Stimulated activated CD8-positive, alpha-beta memory T cell treated with anti-CD3 and anti-CD28 coated beads, Interleukin-7, amount 100 ng/mL, for 1 hour (primary cell): ENCODE measurements at places on chromosomes 7 and 10.

- no peak for DNase-seq
Observed at GRCh38 chr7:18538554-18539250, 43.2 kb downstream of the HDAC9 start.

- no peak for DNase-seq
Observed at GRCh38 chr10:7320072-7320471, 90.8 kb downstream of the SFMBT2 start.

DNA sequence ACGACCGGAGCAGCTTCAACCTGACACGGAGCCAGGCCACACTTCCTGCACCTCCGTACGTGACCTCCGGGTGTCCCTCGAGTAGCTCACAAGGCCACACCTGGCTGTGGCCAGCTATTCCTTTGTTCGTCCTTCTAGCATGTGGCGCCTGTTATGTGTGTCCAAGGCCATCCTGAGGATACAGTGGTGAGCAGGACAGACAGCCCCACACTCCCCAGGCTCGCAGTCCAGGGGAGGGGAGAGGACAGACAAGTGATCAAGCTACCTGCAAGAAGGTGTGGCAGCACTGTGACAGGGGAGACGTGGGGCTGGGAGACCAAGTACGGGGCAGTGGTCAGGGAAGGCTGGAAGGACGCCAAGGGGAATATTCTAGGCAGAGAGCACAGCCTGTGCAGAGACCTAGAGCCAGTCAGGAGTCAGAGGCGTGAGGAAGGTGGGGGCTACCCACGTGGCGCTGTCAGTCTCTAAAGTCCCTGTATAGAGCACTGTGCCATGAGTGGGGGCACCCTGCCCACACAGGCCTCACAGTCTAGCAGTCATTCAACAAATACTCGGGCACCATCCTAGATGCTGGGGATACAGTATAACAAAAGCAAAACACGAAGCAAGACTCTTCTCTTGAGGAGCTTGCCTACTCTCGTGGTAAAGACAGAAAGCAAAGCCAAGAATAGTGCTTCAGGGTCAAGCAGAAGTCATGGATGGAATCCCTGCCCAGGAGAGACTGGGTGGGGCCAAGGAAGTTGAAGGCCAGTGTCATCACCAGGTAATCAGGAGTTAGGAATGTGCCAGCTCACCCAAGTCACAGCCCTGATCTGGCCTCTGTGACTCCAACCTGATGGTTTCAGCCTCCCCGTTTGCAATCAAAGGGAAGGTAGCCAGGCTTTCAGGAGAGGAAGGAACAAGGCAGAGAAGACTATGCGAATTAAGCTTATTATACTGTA is 58.6 kb downstream of the PROSER2 start:
- DNase-seq = no peak

DNA sequence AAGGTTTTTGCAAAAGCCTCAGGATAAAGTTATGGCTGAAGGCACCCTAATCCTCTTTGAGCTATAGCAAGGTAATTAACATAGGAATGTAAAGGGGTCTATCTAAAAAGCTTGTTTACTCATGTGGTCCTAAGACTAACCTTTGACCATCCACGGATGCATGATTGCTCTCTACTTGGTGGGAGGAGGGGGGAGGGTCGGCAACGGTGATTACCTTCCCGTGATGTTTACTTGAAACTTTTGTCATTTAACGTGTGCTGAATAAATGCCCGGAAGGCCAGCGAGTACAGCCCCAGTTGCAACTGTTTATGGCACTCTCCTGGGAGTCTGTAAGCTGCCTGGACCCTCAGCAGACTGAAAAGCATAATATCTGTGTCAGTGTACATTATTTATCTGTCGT is 78.9 kb upstream of the GPR22 start:
- no peak for DNase-seq

GRCh38 chr7:149690688-149691446 is 82.5 kb downstream of the ZNF467 start:
- DNase-seq = no peak

DNA sequence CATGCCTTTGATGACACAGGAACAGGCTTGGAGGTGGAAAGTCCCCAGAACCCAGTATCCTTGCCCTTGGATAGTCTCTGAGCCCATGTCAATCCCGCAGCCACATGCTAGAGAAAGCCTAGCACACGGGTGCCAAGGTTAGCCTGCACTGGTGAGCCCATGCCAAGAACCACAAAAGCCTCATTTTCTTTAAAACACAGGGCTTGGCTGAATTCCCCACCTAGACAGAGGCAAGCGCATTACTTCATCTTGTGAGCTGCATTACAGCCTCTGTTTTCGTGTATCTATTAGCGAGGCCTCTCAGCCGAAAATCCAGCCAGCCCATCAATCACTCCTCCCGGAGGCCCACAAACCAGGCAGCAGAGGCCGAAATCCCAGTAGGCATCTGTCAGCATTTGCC is 314.9 kb upstream of the AUTS2 start:
- no peak for DNase-seq

DNA sequence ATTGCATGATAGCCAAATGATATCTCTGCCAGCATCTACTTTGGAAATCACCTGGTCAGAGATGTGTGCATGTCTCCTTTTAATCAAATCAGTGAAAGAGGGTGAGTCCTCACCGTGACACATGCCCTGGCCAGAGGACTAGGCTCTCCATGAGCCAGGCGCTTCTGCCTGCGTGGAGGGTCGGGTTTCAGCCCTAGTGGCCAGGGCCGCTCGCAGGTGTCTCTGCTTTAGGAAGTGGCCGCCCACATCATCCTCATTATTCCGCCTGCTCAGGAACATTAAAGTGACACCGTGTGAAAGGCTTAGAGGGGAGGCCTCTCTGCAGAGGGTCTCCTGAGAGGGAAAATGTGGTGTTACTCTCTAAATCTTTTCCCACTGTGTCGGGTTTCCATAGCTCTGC is 173.6 kb upstream of the PRKCQ start:
- no peak for DNase-seq

DNA sequence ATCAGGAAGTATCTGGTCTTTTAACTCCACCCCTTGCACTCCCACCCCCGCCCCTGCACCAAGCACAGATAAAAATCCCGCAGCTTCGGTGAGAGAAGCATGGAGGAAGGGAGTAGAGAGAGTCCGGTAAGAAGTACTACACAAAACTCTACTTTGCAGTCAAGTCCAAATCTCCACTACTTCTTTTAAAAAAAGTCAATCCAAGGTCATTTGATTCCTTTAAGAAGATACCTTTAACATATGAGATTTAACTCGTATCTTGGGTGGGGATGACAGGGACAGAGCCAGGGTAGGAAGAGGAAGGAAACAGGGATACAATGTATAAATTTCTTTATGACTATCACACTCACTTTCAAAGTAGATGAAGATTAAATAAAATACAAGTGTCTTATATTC is 132.1 kb downstream of the NRBF2 start:
- DNase-seq = no peak

DNA sequence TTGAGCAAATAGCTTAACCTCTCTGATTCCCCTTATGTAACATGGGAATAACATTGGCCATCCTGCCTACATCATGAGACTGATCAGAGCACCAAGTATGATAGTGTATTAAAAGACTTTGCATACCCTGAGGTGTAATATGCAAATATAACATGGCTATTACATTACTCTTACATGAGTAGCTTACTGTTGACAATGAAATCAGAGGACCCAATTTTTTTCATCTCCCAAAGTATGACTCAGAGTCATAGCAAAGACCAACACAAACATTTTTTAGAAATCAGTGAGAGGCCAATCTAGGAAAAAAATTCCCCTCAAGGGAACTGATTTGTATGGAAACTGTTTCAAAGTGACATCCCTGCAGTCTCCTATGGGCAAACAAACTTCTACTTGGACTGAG is 47.0 kb upstream of the TMEM140 start:
- no peak for DNase-seq

DNA sequence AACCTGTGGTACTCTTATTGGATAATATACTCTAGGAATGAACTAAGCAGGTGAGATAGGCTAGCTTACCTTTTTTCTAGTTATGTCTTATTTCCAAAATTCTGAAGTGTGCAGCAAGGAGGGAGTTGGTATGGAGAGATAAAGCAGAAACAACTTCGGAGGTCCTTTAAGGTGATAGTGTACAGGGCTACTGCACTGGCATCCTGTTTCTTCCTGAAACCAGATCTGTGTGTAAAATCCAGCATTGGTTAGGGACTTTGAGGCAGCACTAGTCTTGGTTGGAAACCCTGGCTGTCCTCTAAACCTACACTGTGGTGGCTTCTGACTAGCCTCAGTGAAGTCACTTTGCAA is 66.9 kb upstream of the STRIP2 start:
- no peak for DNase-seq
